ENCODE measurements at places on chromosomes 11 and 22.
A peak's percentile ranks its signal among the peaks of the same experiment; 100 is the strongest.

DNA sequence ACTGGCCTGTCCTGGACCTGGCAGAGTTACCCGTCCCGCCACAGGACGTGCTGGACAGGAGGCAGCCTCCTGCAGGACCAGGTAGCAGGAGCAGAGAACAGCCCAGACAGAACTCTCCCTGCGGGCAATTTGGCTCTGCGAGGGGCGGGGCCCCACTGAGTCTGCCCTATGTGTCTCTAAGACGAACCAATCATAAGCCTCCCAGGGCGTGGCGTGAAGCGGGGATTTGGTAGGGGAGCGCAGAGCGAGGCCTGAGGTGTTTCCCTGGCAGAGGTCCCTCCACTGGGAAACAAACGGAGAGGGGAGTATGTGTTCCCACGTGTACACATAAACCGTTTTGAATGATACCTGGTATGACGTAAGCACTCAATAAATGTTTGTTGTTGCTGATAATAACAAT, 7.4 kb downstream of the CD82 start:
- no peak for DNase-seq

DNA sequence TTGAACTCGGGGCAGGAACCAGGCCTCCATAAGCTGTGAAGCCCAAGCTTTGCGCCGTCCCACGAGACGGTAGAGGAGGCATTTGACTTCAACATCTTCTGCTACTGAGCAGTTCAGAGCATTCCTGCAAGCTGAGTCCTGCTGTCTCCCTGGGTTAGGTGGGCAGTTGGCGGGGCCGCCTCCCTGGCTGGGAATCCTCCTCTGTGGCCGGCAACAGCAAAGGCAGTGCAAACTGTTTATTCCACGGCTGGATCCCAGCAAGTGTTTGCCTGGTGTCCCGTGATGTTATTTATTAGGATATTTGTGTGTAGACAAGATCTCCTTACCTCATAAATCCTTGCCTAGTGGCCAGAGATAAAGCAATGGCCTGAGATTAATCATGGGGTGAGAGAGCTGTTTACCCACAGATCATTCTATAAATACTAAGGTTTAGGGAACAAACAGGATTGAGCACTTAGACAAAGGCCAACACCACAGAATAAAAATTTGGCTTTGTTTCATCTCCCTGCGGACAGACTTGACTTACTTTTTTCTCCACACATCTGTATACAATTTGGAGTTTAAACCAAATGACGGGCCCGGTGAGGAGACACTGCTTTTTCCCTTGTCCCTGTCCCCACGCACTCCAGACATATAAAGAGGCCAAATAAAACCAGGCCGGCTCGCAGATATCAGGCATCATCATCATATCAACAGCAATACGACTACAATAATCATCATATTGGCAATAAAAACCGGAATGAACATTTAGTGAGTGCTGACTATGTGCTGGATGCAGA, 63.4 kb downstream of the NAT10 start:
- DNase-seq, result no peak

GRCh38 chr22:49727191-49727880, 100.3 kb downstream of the BRD1 start:
- peak; percentile 27 for DNase-seq

DNA sequence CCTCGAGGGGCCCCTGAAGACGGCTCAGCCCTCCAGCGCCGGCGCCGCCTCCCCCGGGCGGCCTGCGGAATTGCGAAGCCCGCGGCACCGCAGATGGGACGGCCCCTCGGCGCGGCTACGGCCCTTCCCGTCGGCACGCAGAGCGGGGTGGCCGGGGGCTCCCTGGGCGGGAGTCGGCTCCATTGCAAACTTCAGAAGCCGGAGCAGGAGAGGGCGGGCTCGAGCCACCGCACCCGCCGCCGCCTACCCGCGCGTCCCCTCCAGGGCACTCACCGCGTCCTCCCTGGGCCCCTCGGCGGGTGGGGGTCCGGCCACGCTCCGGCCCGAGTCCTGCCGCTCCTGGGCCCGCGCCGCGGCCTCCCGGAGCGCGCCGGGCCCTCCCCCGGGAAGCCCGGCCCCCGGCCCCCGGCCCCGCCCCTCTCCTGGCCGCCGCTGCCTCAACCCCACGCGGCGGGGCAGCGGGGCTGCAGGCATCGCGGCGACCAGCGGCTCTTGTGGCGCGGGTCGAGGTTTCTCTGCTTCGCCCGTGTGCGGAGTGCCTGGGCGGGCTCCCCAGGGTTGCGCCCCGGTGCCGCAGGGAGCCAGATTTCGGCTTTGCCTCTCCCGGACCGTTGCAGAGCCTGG, at the start of gene PACSIN3:
Gene PACSIN3 (minus strand): TSS at position 359 of the 624 bp plus-strand sequence. CDS start 3,707 bp downstream, outside the sequence.
- peak; percentile 90 for DNase-seq

DNA sequence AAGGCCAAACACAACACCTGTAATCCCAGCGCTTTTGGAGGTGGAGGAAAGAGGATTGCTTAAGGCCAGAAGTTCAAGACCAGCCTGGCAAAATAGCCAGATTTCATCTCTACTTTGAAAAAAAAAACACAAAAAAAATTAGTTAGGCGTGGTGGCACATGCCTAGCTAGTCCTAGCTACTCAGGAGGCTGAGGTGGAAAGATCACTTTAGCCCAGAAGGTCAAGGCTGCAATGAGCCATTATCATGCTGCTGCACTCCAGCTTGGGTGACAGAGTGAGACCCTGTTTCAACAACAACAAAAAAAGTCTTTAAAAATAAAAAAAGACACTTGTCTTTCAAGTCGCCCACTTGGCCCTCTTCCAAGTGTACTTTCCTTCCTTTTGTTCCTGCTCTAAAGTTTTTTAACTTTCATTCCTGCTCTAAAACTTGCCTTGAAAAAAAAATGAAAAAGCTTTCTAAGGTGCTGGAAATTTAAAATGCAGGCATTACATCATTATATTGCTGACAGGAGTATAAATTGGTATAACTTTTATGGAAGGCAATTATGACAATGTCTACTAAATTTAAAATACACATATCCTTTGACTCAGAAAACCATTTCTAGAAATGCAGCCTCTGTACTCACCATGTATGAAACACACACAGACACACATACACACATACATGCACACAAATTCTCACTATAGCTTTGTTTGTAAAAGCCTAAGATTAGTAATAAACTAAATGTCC, 12.7 kb downstream of the LIPT2 start:
- no peak for DNase-seq

DNA sequence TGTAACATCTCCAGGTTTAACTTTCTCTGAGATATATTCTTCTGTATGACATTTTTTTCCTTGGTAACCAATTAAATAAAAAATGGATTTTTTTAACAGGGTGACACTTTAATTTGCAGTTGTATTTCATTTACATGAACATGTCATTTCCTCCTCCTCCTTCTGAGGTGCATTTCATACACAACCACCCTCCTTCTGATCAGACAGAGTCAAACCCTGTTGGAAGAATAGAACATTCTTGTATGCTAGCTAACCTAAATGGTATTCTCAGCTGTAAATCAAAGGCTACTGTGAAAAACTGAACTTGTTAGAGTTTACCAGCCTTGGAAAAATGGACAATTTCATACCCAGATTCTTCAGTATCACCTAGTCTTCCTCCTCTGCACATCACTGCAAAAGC, 52.7 kb upstream of the CHRM4 start:
- no peak for DNase-seq

- DNase-seq, result no peak
Observed at GRCh38 chr11:115155320-115155719, 348.9 kb downstream of the CADM1 start.

DNA sequence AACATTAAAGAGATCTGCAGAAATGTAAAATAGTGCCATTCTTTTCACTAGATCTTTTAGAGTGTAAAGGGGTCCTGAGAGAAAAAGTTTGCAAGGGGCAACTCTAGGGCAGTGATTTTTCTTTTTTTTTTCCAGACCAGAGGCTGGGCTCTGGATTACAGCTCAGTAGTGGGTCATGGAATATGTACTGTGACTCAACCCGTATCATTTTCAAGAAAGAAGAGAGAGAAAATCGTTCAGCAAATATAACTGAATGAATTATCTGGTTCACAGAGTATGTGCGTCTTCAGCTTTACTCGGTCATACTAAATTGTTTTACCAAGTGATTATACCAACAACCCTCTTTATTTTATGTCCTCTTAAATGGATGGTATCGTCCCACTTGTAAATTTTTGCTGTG, 3.8 kb downstream of the CEP57 start:
- DNase-seq, result no peak

DNA sequence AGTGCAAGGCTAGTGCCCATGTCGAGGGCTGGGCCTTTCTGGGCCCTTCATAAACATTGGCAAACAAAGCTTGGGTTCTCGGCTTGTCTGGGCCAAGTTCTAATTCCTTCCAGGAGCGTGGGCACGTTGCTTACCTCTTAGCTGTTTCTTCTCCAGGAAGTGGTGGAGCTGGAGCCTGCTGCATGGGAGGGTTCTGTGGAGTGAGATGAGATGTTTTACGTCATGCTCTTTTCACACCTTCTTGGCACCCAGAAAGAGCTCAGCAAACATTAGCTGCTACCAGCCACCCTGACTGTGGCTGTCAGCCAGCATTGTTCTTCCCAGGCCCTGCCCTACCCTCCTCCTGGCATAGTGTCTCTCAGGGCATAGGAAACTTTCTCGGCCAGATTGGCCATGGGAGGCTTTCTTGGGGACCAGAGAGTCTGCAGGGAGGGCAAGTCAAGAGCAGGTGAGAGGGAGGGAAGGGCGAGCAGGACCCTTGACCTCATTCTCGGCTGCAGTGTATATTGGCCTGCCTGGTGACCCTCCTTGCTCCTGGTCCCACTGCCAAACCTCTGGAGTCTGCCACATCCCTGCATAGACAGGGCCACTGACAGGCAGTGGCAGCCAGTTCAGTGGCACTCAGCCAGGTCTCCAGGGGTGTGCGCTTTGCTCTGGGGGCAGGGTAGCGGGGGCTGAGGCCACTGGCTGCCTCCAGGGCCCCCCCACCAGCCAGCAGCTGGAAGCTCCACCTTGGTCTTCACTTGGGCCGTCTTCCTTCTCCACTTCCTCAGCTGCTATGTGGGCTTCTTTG, 98.8 kb downstream of the BCR start:
- no peak for DNase-seq

DNA sequence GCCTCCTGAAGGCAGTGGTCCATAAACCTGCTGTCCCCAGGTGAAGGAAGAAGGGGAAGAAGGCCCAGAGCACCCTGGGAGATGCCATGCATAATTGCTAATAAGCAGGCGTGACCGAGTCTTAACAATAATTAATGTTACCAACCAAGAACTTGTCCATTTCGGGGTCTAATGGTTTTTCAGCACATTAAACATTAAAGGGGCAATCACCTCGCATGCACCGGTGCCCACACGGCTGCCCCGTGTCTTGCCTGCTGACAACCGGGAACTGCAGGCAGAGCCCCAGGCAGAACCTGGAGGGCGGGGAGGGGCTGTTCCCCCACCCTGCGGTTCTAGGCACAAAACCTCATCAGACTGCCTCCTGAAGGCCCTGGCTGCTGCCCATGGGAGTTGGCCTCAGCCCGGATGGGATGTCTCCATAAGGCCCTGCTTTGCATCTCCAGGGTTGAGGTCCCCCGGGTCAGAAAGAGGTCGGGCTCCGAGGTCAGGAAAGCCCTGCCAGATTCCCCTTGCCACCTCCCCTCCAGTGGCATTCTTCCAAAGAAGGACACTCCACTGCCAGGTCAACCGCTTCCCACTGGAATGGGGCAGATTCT, 169.0 kb downstream of the BUD13 start:
- DNase-seq, result no peak

- no peak for DNase-seq
Observed at GRCh38 chr22:28068826-28069225, 149.8 kb upstream of the PITPNB start.

- no peak for DNase-seq
Observed at GRCh38 chr11:102488208-102488607, 35.6 kb upstream of the TMEM123 start.

DNA sequence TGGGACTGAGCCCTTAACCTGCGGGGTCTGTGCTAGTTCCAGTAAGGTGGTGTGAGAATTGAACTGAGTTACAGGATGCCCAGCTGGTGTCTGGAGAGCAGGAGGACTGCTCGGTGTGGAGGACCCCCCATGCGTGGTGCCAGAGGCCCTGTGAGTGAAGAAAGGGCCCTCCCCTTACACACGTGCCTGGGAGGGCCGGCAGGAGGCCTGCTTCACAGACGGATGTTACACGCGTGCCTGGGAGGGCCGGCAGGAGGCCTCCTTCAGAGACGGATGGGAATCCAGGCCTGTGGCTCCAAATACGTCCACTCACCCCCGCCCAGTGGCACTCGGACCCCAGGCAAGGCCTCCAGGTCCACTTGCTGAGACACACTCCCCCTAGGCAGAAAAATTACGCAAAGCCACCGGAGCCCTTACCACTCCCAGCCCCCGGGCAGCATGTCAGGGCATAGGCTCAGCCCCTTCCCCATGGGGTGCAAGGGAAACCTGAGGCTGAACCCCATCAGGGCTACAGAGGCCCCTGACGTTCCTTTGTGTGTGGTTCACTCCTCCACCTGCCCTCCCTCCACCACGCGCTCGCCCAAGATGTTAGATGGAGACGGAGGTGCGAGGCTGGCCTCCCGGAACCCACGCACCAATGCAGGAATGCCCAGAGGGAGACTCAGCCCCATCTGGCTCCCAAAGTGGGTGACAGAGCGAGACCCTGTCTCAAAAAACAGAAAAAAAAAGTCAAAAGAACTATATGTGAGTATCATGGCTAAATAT, 227.8 kb downstream of the BRD1 start:
- peak; percentile 27 for DNase-seq

GRCh38 chr11:12007769-12008737, at the start of gene DKK3:
Gene DKK3, minus strand, starts transcription at chr11:12008626. Its CDS starts 44 bp downstream, at chr11:12008582.
- no peak for DNase-seq

DNA sequence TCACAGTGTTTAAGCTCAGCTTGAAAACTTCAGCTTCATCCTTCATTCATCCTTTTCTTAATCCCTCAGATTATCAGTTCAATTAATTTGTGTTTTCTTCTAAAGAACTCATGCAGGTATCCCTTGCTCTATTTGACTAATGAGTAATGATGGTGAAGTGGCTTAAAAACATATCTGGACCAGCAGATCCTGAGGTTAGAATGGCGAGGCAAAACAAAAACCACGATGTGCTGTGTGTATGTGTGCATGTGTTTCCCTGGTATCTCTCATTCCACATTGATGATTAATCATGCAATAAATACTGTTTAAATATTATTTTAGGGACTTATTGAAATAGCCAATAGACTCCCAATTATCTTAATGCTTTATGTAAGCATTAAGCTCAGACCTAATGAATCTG, 437.0 kb downstream of the DYNC2H1 start:
- DNase-seq, result no peak

DNA sequence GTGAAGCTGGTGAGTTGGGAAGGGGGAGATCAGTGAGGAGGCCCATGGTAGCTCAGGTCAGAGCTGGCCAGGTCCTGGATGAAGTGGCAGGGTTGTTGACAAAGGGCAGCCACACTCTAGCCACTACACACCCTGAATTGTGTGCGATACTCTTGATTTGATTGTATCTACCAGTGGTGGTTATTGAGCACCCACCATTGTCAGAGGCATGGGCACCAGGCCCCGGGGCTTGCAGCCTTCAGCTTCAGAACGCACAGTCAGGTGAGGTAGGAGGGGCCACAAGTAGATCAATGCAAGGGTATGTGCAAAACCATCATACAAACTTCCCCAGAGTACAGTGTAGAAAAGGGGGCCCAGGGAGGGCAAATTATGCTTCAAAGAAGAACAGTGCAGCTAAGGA, 38.1 kb downstream of the MICAL2 start:
- no peak for DNase-seq

All from left lung (tissue), 14 donors.